ENCODE measurements at places on chromosomes 6 and 20. TPM values are rescaled to one million over a fixed set of nuclear protein-coding genes. Genes with fewer than 3 reads are reported as not detected.

DNA sequence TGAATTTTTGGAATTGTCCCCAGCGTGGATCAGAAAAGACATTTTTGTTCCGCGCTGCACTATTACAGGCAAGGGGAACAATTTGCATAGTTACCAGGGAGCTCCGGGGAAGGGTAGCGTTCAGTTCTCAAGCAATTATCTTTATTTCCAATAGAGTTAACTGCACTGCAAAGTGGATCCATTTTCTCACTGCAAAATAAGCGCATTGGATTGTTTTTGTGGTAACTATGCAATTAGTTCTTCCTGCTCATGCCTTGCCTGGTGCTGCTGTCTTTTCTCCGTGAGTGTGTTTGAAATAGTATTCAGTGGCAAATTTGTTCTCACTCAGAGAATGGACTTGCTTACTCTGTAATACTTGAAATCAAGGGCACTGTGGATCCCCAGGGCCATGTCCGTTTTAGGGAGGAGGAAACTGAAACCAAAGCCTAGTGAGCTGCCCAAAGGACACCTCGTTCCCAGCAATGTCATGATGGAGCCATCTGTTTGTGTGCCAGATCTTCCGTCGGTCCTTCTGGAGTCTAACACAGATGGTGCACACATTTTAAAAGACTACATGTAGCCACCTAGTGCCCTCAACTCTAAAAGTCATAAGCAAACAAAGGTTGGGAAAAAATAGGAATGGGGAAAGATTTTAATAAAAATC, 7.4 kb upstream of the PCK1 start:
- H3K27ac ChIP-seq, result no peak overlapping the region
- H3K36me3 ChIP-seq, result no peaks in the 10 kb centered on the region
- peaks cover 53% of the 10 kb centered on the region for H3K27me3 ChIP-seq
- no peak for DNase-seq
- no peak overlapping the region for H3K4me3 ChIP-seq

GRCh38 chr6:85691478-85691877, 48.8 kb upstream of the SYNCRIP start:
- H3K4me1 ChIP-seq, result no peaks in the 10 kb centered on the region
- H3K36me3 ChIP-seq, result no peaks in the 10 kb centered on the region
- H3K27me3 ChIP-seq, result peaks cover 8% of the 10 kb centered on the region
- no peak for DNase-seq
- no peak overlapping the region for H3K4me3 ChIP-seq

GRCh38 chr6:130848945-130849344, 21.7 kb downstream of the SMLR1 start:
- H3K27me3 ChIP-seq, result no peaks in the 10 kb centered on the region
- no peak overlapping the region for H3K4me3 ChIP-seq
- peaks cover 6% of the 10 kb centered on the region for H3K36me3 ChIP-seq
- H3K4me1 ChIP-seq, result peaks cover 54% of the 10 kb centered on the region

DNA sequence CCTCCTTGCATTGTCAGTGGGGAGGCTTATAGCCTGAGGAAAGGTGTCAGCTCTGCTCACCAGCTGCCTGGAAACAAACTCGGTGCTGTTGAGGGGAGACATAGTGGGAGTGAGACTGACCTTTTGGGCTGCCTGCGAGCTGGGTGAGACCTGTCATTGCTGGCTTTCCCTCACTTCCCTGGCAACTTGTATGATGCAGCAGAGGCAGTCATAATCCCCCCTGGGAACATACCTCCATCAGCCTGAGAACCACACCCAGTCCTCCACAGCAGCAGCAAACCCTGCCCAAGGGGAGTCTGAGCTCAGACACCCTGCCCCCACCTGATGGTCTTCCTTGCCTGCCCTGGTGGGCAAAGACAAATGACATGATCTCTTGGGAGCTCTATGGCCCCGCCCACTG, 521.2 kb upstream of the IMPG1 start:
- no peak for DNase-seq
- H3K4me3 ChIP-seq, result no peak overlapping the region
- no peaks in the 10 kb centered on the region for H3K4me1 ChIP-seq
- H3K36me3 ChIP-seq, result no peaks in the 10 kb centered on the region
- H3K27ac ChIP-seq, result no peak overlapping the region

DNA sequence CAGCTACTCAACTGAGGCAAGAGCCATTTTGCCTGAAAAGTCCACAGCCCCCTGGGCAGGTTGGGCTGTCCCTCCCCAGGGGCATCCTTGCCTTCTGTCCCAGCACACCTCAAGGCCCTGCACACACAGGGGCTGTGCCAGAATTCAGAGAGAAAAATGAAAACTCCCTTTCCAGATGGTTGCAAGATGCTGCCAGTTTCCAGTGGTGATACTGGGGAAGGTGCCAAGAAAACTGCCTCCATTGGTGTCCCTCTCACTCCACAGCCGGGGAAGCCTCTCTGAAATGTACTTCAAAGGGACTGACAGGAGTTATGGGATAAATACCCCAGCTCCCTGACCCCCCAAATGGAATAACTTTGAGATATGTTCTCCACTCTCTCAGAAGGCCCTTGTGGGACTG, 154.2 kb upstream of the MAFB start:
- no peak overlapping the region for H3K4me3 ChIP-seq
- H3K27ac ChIP-seq, result no peak overlapping the region
- no peaks in the 10 kb centered on the region for H3K36me3 ChIP-seq
- no peak for DNase-seq

Gene RWDD1
- total RNA-seq, result 79.4 TPM

DNA sequence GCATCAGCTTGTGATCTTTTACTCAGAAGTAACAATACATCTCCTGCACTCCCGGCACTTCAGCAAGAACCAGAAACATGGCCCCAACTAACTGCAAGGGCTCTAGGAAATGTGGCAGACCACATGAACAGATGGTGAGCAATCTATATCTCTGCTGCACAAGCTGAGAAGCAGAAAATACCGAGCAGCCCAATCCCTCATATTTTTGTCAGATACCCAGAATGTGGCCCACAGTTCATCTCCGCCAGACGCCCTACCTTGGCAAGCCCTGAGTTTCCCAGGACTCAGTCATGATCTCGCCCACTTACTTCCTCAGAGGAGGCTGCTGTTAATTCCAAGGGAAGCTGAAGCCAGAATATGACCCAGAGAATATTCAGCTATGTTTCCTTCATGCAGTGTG, 63.1 kb upstream of the PHACTR1 start:
- no peaks in the 10 kb centered on the region for H3K36me3 ChIP-seq
- DNase-seq, result no peak
- H3K4me3 ChIP-seq, result no peak overlapping the region
- H3K27me3 ChIP-seq, result no peaks in the 10 kb centered on the region

GRCh38 chr6:44594481-44594880, 207.0 kb downstream of the CDC5L start:
- H3K36me3 ChIP-seq, result no peaks in the 10 kb centered on the region
- no peak overlapping the region for H3K27ac ChIP-seq
- H3K27me3 ChIP-seq, result peaks cover 27% of the 10 kb centered on the region
- no peak for DNase-seq
- no peak overlapping the region for H3K4me3 ChIP-seq
- peaks cover 9% of the 10 kb centered on the region for H3K4me1 ChIP-seq

DNA sequence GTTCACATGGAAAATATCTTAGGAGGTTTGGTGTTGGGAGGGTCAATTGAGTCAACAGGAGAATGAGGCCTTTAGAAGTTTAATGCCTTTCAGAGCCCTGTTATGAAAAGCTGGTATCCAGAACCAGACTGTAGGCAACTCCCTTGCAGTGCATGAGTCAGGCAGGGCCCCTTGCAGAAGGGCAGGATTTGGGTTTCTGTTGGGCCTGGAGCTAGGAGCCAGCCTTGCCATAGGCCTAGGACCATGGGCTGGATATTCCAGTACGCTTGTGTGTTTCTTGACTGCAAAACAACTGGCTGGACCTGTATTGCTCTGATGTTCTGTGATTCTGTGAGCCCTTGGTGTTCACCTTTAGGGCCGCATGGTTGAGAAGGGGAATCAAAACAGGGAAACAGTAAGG, 350.9 kb upstream of the PRND start:
- no peak overlapping the region for H3K27ac ChIP-seq
- peaks cover 3% of the 10 kb centered on the region for H3K27me3 ChIP-seq
- DNase-seq, result no peak

- no peak overlapping the region for H3K4me3 ChIP-seq
- H3K36me3 ChIP-seq, result peaks cover 24% of the 10 kb centered on the region
- H3K27ac ChIP-seq, result no peak overlapping the region
- no peaks in the 10 kb centered on the region for H3K27me3 ChIP-seq
These were observed 69.5 kb upstream of the LTV1 start for GRCh38 chr6:143773506-143774150.

- peaks cover 7% of the 10 kb centered on the region for H3K4me1 ChIP-seq
- DNase-seq, result no peak
- no peaks in the 10 kb centered on the region for H3K27me3 ChIP-seq
- H3K36me3 ChIP-seq, result peaks cover 3% of the 10 kb centered on the region
These were observed 61.8 kb upstream of the GNRH2 start for GRCh38 chr20:2981646-2982045.

DNA sequence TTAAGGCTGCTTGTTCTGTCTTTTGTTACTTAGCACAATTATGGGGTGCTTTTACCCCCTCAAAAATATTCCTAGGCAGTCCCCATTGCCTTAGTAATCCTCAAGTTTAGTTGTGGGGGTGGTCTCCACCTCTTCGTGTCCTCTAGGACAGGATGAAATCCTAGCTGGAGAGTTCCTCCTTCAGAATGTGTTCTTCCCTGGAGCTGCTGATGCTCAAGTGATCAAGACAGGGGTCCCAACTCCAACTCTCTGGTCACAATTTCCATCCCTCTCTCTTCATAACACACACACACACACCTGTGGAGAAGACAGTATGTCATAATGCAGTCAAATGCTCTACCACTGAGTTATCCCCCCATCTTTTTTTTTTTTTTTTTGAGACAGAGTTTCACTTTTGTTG, 280.7 kb downstream of the UST start:
- peak overlapping the region; percentile 13 for H3K27ac ChIP-seq
- peaks cover 65% of the 10 kb centered on the region for H3K4me1 ChIP-seq
- H3K4me3 ChIP-seq, result no peak overlapping the region
- DNase-seq, result no peak
- H3K36me3 ChIP-seq, result peaks cover 8% of the 10 kb centered on the region

Gene LY6G6D
- not detected for total RNA-seq

GRCh38 chr20:1266167-1266973, at the start of gene SNPH:
TSS of gene SNPH (plus strand) at chr20:1266294. CDS start at chr20:1296240, 29,946 bp downstream.
- DNase-seq, result peak; percentile 53
- no peaks in the 10 kb centered on the region for H3K36me3 ChIP-seq
- peaks cover 36% of the 10 kb centered on the region for H3K4me1 ChIP-seq
- peak within 1 kb of the TSS; percentile 90 for H3K4me3 ChIP-seq

DNA sequence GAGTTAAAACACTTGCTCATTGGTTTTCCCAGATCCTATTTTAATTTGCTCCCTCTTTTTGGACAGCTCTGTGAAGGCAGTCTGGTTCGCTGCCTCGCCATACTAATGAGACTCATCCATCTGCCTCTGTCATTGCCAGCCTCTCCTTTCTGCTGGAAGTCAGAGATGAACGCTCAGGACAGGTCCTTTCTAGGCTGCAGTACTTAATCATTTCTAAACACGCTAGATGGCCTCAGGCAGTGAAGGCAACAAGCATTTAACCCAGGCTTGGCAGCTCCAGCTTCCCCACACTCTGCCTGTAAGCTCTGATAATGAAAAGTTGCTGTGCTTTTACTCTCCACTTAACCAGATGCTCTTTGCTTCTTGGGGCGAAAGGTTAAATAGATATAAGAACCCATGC, 286.7 kb upstream of the POU3F2 start:
- DNase-seq, result no peak
- H3K27ac ChIP-seq, result no peak overlapping the region
- no peak overlapping the region for H3K4me3 ChIP-seq
- H3K4me1 ChIP-seq, result no peaks in the 10 kb centered on the region
- H3K27me3 ChIP-seq, result peaks cover 2% of the 10 kb centered on the region
- 0 out of 2 replicates have a peak, but pooled peaks cover 7% of the 10 kb centered on the region for H3K36me3 ChIP-seq

GRCh38 chr20:36093025-36093803, 61.3 kb upstream of the EPB41L1 start:
- peaks cover 36% of the 10 kb centered on the region for H3K4me1 ChIP-seq
- H3K27me3 ChIP-seq, result peaks cover 35% of the 10 kb centered on the region
- H3K4me3 ChIP-seq, result peak overlapping the region; percentile 87
- peak; percentile 23 for DNase-seq

DNA sequence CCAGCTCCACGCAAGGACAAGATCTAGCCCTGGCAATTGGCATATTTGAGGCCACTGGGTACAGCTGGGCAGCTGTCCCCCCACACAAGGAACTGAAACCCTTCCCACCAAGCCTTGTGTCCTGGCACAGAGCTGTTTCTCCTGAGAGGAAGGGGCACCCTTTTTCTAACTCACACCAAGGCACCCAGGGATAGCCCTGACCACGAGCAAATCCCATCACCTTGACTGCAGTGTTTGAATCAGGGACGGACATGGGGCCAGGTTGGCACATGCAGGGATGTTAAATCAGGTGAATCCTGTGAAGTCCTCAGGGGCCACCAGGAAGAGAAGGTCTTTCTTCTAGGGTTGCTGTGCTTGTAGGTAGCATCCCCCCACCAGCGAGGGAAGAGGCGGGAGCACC, 246.6 kb downstream of the PREX1 start:
- H3K36me3 ChIP-seq, result no peaks in the 10 kb centered on the region
- no peak overlapping the region for H3K27ac ChIP-seq
- no peak for DNase-seq
- H3K4me1 ChIP-seq, result no peaks in the 10 kb centered on the region

DNA sequence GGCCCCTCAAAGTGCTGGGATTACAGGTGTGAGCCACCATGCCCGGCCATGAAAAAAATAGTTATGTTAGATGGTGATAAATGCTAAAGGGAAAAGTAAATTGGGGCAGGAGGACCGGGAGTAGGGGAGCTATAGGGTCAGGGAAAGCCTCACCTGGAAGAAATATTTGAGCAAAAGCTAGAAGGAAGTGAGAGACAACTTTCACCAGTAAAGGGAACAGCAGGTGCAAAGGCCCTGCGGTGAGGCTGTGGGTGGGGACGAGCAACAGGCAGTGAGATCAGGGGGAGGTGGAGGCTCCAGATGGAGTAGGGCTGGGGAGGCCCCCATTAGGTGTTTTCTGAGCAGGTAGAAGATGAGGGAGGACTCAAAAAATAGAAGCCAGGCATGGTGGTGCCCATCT, 16.0 kb downstream of the BCAS4 start:
- no peaks in the 10 kb centered on the region for H3K27me3 ChIP-seq
- H3K36me3 ChIP-seq, result peaks cover 14% of the 10 kb centered on the region
- H3K4me1 ChIP-seq, result peaks cover 20% of the 10 kb centered on the region
- H3K27ac ChIP-seq, result no peak overlapping the region
- DNase-seq, result no peak
- H3K4me3 ChIP-seq, result no peak overlapping the region

DNA sequence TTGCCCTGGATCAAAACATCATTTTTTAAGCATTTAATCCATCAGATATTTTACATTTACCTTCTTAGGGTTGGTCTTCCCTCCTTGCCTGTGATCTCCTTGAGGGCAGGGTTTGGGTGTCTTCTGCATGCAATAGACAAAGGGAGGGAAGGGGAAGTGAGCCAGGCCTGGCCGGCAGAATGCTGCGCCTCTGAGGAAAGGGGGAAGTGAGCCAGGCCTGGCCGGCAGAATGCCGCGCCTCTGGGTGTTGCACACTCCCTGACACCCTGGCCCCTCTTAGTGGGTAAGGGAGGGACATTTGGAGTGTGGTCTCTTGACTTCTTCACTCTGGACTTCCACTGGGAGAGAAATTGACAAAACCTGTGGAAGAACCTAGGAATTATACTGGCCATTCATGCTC, 12.4 kb downstream of the PSMF1 start:
- no peaks in the 10 kb centered on the region for H3K4me1 ChIP-seq
- DNase-seq, result no peak
- H3K27me3 ChIP-seq, result no peaks in the 10 kb centered on the region
- peaks cover 63% of the 10 kb centered on the region for H3K36me3 ChIP-seq
- no peak overlapping the region for H3K27ac ChIP-seq
- H3K4me3 ChIP-seq, result no peak overlapping the region

Gene TOX2
- total RNA-seq, result 59.7 TPM
